Activated CD8-positive, alpha-beta T cell treated with anti-CD3 and anti-CD28 coated beads for 36 hours (primary cell): ENCODE measurements at places on chromosomes 1 and 21.

DNA sequence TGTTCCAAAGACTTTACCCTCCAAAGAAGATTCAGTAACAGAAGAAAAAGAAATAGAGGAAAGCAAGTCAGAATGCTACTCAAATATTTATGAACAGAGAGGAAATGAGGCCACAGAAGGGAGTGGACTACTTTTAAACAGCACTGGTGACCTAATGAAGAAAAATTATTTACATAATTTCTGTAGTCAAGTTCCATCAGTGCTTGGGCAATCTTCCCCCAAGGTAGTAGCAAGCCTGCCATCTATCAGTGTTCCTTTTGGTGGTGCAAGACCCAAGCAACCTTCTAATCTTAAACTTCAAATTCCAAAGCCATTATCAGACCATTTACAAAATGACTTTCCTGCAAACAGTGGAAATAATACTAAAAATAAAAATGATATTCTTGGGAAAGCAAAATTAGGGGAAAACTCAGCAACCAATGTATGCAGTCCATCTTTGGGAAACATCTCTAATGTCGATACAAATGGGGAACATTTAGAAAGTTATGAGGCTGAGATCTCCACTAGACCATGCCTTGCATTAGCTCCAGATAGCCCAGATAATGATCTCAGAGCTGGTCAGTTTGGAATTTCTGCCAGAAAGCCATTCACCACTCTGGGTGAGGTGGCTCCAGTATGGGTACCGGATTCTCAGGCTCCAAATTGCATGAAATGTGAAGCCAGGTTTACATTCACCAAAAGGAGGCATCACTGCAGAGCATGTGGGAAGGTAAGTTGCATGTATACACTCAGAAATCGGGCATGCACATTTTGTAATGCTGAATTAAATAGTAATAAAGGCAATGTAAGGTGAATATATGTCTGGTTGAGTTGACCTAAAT is 97.2 kb downstream of the ZFYVE9 start:
- no peak for DNase-seq

GRCh38 chr1:160376525-160377131 is 9.8 kb downstream of the NHLH1 start:
- peak; percentile 41 for DNase-seq

DNA sequence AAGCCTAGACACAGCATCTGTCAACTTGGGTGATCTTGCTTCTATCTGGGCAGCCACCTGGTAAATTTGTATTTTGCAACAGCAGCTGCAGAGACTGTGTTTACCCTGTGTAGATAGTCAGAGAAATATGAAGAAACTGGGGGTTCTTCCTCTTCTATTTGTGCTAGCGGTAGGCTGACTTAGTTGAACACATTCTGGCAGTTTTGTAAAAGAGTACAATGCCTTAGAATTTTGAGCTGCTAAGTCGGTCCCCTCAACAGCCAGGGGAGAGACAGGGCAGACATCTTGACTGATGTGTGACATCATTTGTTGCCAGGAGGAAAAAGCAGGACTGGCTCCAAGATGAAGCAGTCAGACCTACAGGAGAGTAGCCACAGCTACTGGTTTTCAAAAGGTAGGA is 53.7 kb downstream of the KCNJ6 start:
- no peak for DNase-seq

DNA sequence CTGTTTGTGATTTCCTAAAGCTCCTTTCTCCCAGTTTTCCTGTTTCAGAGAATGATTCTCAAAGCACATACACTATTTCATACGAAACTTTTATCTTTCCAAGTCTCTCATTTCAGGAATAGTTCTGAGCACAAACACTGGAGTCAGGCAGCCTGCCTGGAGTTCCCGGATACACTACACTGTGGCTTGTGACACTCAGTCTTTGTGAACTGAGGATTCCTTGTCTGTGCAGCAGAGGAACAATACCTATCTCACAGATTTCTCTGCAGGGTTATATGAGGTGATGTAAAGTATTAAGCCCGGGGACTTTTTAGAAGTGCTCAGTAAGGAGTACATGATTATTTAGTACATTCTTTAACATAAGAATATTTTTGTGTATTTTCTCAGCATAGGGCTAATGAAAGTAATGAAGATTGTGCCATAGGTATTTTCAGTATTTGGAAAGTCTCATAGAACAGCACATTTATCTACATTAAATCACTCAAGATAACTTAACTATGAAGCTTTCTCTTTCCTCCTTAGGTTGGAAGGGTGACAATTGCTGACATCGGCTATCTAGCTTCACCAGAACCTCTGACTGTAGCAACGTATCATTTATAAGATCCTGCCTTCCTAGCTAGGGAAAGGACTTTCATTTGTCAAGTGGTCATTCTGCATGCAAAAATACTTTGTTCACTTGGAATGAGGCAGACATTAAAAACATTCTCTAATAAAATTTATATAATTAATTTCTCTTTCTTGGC is 12.9 kb downstream of the GBP2 start:
- no peak for DNase-seq

DNA sequence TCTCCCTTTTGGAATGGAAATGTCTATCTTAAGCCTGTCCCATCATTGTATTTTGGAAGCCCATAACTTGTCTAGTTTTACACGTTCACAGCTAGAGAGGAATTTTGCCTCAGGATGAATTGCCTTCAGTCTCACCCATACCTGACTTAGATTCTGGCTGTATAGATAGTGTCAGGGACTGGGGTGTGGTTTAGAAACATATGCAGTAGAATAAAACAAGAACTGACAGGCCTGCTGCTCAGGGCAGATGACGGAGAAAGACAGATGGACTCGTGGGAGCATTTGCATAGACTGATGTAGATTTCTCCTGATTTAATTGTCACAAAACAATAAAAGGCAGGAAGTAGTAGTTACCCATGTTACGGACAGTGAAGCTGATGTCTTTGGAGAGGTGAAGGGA is 166.7 kb downstream of the UCK2 start:
- DNase-seq = no peak

- no peak for DNase-seq
These were observed 640 bp upstream of the CYP2J2 start for GRCh38 chr1:59927213-59927612.

- DNase-seq = peak; percentile 17
These were observed 359.0 kb upstream of the PTBP2 start for GRCh38 chr1:96362623-96363022.

- DNase-seq = no peak
These were observed 673 bp downstream of the PRMT2 start for GRCh38 chr21:46636181-46636512.

GRCh38 chr1:27992276-27992675 is 32.5 kb downstream of the XKR8 start:
- peak; percentile 60 for DNase-seq

GRCh38 chr1:168161459-168161858 is 17.3 kb upstream of the TIPRL start:
- DNase-seq = no peak

DNA sequence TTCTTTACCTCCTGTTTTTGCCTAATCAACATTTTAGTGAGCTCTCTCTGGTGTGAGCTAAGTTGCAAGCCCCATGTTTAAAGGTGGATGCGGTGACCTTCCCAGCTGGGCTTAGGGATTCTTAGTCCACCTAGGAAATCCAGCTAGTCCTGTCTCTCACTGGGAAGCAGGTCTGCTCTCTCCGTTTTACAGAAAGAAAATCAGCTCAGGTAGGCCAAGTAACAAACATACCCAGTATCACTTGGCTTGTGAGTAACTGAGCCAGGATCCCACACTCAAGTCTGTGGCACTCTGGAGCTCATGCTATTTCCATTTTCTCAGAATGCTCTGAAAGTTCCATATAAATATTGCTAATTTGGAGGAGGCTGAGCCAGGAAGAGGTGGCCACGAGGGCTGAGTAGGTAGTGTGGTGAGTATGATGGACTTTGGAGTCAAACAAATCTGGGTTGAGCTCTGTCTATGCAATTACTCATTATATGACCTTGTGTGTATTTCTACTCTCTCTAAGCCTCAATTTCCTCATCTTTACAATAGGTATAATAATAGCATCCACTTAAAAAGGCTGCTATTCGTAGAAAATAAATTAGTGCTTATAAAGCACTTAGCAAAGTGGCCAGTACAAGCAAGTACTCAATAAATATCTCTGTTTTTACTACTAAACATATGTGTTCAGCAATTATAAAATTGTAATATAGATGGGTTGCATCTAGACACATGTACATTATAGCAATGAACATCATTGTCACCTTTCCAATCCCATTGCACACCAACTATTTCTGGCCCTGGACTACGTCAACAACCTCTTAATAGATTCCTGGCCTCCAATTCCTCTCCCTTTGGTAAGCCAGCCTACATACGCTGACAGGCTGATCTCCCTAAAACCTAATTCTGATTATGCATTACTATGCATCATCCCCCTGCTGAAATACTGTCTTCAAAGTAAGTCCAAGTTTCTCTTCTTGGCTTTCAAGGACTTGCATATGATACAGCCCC is 32.7 kb upstream of the DHCR24 start:
- no peak for DNase-seq

DNA sequence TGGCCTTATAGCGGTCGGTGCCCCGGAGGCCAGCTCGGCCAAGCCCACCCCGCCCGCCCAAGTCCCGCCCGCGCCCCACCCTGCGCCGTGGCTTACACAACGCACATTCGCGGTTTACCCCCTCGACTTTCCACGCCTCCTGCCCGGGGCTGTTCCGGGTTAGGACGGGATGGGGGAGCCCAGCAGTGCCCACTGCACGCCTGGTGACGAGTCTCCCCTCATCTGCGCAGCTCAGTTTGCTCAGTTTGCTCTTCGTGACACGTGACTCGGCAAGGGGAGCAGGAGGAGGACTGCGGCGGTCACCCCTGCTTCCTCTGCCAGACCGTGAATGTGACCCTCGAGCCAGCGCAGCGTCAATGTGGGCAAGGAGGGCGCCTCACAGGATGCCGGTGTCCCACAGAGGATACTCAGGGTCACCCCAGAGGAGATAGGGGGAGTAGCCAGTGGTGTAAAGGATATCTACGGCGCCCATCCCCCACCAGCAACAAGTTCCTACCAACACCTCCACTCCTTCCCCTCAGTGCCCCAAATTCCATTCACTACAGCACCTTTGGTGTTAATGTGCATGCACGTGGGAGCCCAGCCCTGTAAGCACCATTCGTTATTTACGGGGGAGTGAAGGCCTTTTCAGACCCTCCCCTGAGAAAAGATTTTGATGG is 350 bp upstream of the S100A6 start:
- DNase-seq = peak; percentile 89

GRCh38 chr1:20134995-20135394 is 4.1 kb upstream of the PLA2G2F start:
- no peak for DNase-seq

DNA sequence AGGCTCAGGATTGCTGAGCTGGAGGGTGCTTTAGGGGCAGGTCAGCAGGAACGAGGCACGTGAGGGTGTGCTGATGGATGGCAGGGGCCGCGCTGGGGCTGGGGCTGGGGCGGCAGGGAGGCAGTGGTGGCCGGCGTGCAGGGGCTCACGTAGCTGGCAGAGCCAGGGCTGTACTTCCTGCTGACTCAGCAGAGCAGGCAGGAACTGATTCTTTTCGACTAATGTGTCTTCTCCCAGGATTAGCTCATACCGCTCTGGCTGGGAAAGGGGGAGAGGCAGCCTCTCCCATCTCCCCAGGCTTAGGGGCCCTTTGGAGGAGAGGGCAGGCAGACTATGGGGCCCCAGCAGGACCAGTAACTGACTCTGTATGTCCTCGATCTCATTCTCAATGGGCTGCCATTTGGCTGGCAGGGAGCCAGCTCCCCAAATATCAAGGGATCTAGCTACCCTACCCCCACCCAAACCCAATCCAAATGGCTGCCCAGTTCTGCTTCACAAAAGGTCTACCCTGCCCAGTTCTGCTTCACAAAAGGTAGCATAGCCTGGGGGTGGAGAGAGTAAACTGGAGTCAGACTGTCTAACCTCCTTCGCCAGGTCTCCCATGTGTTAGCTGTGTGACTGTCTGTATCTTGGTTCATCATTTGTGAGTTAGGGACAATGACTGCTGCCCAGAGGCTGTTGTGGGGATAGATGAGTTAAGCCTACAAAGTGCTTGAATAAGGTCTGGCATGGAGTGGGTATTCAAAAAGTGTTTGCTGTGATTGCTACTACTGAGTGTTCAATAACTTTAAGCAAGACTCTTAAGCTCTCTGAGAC is 100.1 kb upstream of the SLC2A1 start:
- peak; percentile 56 for DNase-seq

DNA sequence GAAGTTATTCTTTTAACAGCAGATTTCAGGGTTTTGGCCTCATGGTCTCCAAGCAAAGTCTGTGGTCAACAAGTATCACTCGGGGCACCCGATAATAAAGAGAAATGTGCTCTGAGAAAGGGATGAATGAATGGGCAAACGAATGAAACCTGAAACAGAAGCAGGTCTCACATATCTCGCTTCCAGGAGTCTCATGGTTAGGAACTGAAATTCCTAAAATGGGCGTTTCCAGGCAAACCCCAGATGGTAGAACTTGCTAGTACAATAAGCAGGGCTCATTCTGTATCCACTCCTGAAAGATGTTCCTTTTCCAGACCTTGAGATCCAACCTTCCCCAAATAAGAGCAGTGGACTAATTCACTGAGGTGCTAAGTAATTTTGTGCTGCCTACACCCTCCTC is 87.2 kb downstream of the LAMC2 start:
- DNase-seq = no peak
